ENCODE measurements at places on chromosomes 2 and 18.

GRCh38 chr18:49250816-49251388 lies 209.5 kb downstream of the DYM start:
- no peak for DNase-seq

DNA sequence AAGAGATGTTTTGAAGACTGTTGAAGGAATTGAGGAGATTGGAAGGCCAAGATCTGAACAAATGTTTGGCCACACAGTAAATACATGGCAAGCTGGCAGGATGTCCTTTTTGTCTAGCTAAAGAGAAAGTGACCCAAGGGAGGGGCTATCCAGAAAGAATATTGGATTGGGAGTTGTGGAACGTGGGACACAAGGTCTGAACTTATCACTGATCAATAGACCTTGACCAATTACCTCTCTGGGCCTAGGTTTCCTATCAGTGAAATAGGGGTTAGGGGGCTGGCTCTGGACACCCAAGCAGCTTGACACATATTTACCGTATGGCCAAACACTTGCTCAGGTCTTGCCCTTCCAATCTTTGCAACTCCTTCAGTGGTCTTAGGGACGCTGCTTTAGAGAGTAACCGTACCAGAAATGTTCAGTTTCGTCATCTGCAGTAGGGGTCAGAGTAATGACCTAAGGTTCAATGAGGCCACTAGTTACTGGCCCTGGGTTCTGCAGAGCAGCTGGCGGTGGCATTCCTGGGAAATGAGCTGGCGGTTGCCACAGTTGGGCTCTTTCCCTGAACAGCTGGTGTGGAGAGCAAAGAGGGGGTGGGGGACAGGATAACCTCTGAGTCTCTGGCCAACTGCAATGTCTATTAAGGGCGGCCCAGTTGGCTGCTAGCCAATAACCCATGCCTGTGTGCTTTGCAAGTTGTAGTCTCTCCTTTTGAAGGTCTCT lies 70.1 kb upstream of the STPG4 start:
- no peak for DNase-seq

DNA sequence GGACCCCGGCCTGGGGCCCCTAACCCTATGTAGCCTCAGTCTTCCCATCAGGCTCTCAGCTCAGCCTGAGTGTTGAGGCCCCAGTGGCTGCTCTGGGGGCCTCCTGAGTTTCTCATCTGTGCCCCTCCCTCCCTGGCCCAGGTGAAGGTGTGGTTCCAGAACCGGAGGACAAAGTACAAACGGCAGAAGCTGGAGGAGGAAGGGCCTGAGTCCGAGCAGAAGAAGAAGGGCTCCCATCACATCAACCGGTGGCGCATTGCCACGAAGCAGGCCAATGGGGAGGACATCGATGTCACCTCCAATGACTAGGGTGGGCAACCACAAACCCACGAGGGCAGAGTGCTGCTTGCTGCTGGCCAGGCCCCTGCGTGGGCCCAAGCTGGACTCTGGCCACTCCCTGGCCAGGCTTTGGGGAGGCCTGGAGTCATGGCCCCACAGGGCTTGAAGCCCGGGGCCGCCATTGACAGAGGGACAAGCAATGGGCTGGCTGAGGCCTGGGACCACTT lies 16.4 kb downstream of the EMX1 start:
- DNase-seq: no peak

DNA sequence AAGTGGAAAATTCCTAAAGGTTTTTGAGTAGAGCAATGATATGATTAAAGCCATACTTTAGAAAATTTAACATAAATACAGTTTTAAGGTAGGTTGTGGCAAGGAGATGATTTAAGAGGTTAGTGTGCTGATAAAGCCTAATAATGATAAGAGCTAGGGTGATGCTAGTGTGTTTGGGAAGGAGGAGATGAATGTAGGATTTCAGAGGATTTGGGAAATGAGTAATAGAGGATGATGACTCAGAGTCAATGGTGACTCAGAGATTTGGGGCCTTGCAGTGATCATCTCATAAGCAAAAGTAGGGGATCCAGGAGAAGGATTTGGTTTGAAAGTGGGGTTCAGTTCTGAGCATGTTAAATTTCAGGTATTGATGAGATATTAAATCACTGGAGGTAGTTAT lies 23.3 kb downstream of the STAMBP start:
- DNase-seq: no peak

DNA sequence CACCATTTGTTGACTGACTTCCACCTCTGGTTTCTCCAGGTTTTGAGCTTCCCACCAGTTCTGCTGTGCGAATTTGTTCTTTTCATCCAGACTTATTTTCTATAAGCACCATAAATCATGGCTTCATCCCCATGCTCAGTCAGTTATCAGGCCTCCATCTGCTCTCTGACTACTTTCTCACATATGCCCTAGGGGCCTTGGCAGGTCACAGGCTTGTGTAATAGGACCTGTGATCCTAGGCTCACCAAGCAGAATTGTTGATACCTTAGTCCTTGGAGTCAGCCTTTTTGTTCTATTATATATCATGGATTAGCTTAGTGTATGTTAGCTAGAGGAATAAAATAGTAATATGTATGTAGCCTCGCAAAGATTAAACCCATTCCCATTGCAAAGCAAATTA lies 284.2 kb upstream of the TANK start:
- no peak for DNase-seq

GRCh38 chr2:46331109-46331766 lies 34.0 kb downstream of the EPAS1 start:
- DNase-seq: no peak

DNA sequence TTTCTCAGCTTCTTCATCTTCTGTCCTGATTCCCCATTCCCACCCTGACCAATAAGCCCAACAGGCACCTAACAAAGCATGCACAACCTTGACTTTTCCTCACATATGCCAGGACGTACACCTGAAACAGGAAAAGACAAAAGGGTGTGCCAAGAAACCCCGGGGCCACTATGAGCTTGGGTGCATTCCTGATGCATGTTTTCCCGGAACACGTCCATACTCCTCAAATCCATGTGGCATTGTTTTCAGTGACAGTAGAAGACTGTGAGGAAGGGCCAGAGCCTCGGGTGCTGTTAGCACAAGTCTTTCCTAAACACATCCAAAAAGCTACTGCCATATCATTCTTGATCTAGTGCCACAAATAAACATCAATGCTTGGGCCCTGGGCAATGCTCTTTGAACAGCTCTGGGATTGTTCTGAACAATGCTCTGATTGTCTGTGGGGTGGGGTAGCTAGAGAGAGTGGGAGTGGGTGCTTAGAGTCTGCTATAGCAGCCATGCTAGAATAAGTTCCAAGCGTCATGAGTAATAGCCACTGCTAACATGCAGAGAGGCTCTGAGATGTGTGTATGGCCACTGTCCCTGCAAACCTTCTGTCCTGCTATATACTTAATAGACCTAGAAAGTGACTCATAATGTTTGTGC lies 181.7 kb upstream of the CRIM1 start:
- no peak for DNase-seq

GRCh38 chr2:217051416-217051815 lies 191.6 kb upstream of the TNP1 start:
- no peak for DNase-seq

DNA sequence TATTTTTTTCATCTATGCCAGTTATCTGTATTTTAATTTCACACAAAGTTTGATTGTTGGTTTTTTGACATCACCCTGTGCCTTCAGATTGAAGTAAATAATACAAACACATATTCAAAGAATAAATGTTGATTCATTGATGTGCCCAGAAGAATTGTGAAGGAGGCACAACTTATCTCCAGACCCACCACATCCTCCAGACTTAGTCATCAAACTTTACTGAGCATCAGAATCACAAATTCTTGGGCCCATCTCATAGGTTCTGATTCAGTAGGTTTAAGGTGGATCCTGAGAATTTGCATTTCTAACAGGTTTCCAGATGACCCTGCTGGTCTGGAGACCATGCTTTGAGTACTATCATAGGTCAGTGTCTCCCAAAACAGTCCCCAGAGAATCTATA lies 82.8 kb upstream of the PIK3C3 start:
- DNase-seq: no peak

GRCh38 chr2:97911206-97911921 lies 84.4 kb downstream of the TMEM131 start:
- DNase-seq: no peak

DNA sequence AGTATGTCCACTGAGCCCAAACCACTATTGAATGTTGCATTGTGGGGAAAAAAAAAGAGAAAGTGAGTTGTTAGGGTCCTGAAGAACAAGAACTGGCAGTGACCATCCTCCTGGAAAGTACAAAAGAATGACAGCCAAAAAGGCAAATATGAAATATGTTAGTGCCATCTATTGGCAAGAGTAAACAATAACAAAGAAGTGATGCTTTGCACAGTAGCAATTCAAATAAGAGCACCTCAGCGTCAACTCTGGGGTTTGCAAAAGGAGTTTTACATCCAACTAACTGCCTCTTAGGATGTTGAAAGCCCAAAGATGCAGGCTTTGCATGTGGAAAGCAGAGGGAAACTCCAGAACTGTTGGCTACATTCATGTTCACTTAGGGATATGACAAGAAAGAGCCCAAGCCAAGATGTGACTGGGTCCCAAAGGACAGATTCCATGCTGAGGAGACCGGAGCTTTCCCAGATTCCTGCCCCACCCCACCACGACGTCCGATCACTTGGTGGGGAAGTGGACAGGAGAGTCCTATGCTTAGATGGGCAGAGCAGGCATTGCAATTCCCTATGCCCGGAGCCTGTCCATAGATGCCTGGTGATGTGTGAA lies 15.6 kb downstream of the TRABD2A start:
- DNase-seq: no peak

GRCh38 chr2:220320326-220320725 lies 692.9 kb downstream of the SLC4A3 start:
- no peak for DNase-seq

DNA sequence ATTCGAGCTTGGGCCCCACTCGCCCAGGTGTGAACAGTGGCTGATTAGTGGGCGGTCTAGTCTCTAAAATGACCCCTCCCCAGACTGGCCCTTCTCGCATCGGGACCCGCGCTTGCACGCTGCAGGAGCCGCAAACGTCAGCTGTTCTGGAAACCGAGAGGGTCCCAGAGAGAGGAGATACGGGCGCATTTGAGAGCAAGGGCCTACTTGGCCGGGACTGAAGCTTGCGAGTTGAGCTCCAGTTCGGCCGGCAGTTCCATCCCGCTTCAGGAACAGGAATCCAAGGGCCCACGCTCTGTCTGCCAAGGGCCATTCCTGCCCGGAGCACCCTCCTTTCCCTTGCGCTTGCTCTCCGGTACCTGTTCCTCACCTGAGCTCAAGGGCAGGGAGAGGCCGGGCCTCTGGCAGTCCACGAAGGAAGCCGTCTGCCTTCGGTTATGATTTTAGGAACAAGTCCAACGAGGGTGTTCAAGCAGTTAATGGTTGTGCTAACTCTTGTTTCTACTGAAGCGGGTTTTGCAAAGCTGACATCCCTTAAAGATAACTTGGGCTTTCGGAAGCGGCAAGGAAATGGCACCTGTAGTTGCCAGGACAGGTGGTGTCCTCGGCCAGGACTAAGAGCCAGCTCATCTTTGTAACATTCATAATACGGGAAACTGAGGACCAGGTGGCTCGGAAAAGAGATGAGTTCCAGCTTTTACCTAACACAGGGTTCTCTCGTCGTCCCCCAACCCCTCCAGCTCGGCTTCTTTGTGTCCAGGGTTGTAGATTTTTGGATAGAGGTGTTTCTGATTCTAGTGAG lies 3.9 kb upstream of the DLX1 start:
- DNase-seq: no peak

DNA sequence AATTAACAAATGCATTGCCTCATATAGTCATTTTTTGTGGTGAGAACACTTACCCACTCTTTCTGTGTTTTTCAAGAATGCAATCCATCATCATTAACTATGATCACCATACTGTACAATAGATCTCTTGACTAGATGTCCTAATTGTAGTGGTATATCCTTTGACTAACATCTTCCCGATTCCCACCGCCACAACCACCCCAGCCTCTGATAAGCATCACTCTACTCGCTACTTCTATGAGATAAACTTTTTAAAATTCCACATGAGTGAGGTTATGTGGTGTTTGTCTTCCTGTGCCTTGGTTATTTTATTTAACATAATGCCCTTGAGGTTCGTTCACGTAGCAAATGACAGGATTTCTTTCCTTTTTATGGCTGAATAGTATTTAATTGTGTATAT lies 6.6 kb downstream of the VWA3B start:
- DNase-seq: no peak

DNA sequence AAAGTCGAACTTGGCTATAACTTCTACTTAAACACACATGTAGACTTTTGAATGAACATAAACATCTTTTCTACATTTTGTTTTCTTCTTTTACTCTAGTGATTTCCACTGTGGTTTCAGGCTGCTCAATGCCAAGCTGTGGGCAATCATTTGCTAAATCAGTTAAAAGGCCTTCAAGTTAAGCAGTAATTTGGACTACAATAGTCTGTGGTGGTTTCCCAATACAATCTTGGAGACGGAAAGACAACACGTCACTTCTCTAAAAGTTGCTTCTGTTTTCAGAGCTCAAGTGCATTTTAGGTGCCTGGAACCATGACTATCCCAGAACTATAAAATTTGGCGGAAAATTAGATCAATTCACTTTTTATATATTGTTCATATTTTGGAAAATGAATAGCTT lies 69.4 kb downstream of the TXNL1 start:
- DNase-seq: no peak

DNA sequence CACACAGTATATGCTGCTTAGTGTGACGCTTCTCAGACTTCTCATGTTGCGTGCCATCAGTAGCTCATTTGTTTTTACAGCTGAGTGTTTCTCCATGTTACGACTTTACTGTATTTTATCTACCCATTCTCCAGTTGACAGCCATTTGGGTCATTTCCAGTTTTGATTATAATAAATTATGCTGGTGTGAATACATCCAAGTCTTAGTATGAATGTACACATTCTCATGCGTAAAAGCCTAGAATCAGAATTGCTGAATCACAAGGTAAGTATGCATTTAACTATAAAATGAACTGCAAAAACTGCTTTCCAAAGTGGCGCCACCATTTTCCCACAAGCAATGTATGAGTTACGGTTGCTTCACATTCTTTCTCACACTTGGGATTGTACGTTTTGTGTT lies 184.2 kb upstream of the SLC35G4 start:
- DNase-seq: no peak

DNA sequence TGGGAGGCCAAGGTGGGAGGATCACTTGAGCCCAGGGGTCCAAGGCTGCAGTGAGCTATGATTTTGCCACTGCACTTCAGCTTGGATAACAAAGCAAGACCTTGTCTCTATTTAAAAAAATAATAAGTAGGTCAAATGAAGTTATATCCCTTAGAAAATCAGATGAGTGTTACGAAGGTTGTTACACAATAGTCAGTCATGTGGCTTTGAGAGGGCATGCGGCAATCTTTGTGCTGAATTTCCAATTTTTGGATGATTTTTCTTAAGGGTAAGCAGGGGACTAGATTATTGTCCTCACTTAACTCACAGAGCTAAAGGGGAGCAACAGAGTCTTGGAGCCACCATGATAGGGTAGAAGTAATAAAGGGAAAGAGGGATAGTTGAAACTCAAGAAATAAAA lies 71.8 kb downstream of the B3GNT2 start:
- DNase-seq: no peak

GRCh38 chr2:9519250-9519649 lies 36.4 kb downstream of the ADAM17 start:
- no peak for DNase-seq
